IMR-90 (cell line): ENCODE measurements at places on chromosomes 2 and 18. TPM values are rescaled to one million over a fixed set of nuclear protein-coding genes. Genes with fewer than 3 reads are reported as not detected.

ACKR3 gene
- total RNA-seq: not detected in 2 replicates

DNA sequence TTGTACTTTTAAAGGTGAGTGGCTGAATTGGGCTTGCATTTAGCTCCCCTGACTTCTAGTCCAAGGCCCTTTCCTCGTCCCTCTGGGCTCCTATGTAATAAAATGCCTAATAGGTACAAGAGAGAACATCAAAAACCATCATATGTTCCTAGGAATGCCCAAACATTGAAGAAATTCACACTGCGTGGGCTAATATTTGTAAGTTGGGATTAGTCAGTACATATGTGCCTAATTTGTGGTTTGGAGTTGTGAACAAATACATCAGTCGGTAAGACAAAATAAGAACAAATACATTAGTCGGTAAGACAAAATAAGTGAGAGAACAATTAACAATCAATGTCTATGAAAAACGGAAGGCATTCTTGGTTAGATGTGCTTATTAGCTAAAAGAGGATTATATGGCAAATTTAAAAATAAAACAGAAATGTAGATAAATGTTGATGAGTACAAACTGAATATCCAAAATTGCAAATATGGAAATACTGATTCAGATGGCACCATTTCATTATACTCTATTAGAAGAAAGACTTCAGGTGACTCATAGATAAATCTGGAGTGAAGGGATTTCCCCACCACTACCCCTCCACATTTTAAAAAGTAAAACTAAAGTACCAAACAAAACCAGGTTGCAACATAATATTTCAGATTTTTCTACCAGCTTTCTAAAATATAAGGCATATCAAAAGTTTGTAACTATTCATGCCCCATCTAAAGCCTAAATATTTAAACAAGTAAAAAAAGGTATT lies 325.4 kb downstream of the ZEB2 start:
- DNase-seq: no peak
- H3K4me3 ChIP-seq: no peak overlapping the region
- H3K27ac ChIP-seq: no peak overlapping the region
- no peaks in the 10 kb centered on the region for H3K27me3 ChIP-seq

DNA sequence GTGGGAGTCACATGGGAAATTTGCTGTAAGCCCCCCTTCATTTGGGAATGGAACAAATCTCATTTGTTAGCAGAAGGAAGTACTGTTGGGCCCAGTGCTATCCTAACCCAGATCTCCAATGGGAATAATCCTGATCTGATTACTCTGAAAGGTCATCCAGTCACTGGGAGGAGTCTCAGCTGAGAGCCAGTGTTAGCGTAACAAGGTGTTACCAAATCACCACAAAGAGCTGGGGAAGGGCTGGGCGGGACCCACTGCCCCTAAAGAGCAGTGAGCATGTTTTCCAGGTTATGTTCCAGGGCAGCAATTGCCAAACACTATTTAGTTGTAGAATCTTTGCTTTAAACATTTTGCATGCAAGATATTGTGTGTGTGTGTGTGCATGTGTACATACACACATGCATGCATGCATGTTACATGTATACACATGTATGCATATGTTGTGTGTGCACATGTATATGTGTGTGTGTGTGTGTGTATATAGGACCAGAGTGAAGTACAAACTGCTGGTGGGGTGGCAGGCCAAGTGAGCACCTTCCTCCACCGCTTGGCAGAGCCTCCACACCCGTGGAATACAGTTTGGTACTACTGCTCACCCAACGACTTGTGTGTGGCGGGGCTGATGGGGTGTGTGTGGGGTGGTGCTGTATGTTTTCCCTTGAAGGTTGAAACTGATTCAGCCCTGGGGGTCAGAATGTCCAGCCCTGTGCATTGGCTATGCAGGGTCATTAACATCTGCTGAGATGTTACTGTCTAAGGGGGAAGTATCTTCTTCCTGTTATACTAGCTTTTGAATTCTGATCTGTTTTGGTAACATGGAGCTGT lies 15.2 kb downstream of the INPP5D start:
- DNase-seq: no peak
- H3K4me1 ChIP-seq: no peaks in the 10 kb centered on the region
- H3K27ac ChIP-seq: no peak overlapping the region
- H3K4me3 ChIP-seq: no peak overlapping the region
- H3K27me3 ChIP-seq: peaks cover 5% of the 10 kb centered on the region

DNA sequence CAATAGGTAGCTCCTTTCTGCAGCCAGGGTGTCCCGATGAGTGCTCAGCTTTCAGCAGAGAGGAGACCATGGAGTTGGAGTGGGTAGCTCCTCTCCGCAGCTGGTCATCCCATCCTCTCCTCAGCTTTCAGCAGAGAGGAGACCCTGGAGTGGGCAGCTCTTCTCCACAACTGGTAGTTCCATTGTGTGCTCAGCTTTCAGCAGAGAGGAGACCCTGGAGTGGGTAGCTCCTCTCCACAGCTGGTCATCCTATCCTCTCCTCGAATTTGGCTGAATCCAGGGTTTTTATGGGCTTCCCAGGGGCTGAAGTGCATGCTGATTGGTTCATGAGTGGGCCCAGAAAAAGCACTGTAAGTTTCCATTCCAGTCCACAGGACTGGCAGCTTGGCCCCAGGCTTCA lies 75.2 kb downstream of the NCOA1 start:
- DNase-seq: no peak
- H3K36me3 ChIP-seq: 0 out of 2 replicates have a peak, but pooled peaks cover 4% of the 10 kb centered on the region
- no peak overlapping the region for H3K4me3 ChIP-seq
- H3K27ac ChIP-seq: no peak overlapping the region
- no peaks in the 10 kb centered on the region for H3K27me3 ChIP-seq

DNA sequence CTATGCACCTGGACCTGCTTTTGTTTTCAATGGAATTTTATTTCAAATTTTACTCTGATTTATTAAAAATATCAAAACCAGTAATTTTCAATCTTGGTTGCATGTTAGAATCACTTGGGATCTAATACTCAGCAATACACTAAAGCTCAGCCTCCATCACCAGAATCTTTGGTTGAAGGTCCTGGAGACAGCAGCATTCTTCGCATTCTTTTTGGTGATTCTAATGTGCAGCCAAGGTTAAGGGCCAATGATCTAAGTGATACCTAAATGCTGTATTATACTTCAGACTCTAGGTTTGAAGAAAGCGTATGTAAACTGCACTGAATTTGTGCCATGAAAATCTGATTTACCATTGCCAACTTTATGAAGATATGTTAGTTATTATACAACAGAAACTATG lies 493.1 kb downstream of the XIRP2 start:
- H3K36me3 ChIP-seq: no peaks in the 10 kb centered on the region
- H3K4me3 ChIP-seq: no peak overlapping the region
- no peak for DNase-seq
- no peaks in the 10 kb centered on the region for H3K27me3 ChIP-seq

GRCh38 chr2:25576596-25576995 lies 96.8 kb downstream of the DTNB start:
- no peaks in the 10 kb centered on the region for H3K36me3 ChIP-seq
- H3K27ac ChIP-seq: no peak overlapping the region
- DNase-seq: no peak

- no peaks in the 10 kb centered on the region for H3K4me1 ChIP-seq
- H3K27me3 ChIP-seq: peaks cover 11% of the 10 kb centered on the region
- no peaks in the 10 kb centered on the region for H3K36me3 ChIP-seq
- no peak for DNase-seq
Measured at GRCh38 chr18:26579941-26580618, 31.7 kb upstream of the KCTD1 start.

DNA sequence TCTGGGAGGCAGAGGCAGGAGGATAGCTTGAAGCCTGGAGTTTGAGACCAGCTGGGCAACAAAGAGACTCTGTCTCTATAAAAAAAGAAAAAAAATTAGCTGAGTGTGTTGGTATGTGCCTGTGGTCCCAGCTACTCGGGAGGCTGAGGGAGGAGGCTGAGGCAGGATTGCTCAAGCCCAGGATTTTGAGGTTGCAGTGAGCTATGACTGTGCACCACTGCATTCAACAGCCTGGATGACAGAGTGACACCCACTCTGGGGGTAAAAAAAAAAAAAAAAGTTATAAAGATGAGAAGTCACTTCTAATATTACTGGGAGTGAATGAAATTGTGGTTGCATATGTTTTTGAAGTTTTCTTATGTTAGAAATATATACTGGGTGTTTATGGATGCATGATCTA lies 71.6 kb downstream of the C2orf74 start:
- DNase-seq: no peak
- H3K27me3 ChIP-seq: no peaks in the 10 kb centered on the region
- H3K36me3 ChIP-seq: peaks cover 26% of the 10 kb centered on the region
